ENCODE measurements at places on chromosomes 3 and 15.

GRCh38 chr3:51968883-51969678 is 1.8 kb upstream of the PCBP4 start:
- no peak for DNase-seq

- DNase-seq, result no peak
Observed at GRCh38 chr3:140428380-140428779, 249.5 kb upstream of the TRIM42 start.

DNA sequence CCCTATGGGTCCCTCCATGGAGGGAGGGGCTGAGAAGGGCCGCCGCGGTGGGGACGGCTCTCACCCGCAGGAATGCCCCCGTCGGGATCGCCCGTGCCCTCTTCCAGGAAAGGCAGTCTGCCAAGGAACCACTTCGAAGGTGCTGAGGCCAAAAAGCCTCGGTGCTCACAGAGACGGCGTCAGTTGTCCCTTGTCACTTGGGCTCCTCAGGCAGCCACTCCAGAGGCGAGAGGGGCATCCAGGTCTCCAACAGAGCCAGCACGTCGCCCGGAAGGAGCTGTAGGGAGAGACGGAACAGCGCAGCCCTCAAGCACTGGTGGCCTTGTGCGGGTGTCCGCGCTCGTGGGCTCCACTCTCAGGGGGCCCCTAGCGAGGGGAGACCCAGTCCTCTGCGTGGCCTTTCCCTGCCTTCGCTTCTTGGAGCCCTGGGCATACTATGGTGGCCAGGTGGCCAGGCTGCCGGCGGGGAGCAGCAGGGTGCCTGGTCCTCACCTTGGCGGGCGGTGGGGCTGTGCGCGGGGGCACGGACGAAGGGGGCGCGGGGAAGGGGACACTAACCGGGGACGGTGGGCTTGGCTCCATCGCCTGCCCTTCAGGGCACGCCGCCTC is 994 bp downstream of the MESP1 start:
- DNase-seq, result no peak

DNA sequence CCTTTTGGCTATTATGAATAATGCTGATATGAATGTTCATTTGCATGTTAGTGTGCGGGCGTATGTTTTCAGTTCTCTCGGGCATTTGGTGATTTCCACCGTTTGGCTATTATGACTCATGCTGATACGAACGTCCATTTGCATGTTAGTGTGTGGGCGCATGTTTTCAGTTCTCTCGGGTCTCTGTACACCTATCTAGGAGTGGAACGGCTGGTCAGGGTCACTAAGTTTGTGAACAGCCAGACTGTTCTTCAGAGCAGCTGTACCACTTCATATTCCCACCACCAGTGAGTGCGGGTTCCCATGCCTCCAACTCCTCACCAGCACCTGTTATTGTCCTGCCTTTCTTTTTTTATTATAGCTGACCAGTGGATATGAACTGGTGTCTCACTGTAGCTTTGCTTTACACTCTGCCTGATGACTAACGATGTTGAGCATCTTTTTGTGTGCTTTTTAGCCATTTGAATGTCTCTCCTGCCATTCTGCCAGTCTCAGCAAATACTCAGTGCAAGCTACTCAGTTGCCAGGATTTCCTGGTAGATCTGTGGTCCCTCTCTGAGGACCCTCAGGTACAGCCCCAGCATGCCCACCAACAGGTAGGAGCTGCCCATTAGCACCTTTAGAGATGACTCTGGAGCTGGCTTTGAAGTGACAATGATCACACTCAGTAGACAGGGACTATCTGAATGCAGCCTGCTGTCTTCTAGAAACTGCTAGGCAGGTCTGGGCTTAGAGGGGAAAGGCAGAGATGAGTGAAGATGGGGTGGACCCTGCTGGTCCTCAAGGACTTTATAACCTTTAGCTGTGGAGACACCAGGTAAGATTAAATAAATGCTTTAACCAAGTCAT is 141.1 kb downstream of the XXYLT1 start:
- no peak for DNase-seq

DNA sequence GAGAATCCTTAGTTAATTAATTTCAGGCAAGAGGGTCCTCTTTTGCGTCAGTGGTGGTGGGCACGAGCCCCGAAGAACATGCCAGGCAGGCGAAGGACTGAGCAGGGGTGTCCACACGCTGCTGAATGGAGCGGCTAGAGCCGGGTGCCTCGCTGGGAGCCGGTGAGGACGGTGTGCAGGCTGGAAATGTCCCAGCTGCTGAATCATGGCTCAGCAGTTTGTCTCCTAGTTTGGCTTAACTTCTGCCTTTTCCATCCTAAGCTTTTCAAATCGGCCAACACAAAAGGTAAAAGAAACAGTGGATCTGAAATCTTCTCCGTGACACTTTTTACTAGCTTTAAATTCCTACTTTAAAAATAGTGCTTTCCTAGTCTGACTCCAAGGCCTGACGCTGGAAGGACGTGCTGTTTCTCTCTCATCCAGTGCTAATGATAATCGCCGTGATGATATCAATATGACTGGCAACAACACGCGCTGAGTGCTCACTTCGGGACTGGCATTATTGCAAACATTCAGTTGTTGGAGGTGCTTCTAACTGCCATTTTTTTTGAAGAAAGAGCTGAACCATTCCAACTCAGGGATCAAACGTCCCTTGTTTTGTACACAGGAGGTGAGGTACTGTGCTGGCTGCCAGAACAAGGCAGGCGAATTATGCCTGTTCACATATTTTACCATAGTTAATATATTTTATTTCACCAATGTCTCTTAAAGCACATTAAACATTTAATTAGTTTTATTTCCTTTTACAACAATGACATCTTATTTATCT is 19.8 kb downstream of the PCSK6 start:
- DNase-seq, result no peak

DNA sequence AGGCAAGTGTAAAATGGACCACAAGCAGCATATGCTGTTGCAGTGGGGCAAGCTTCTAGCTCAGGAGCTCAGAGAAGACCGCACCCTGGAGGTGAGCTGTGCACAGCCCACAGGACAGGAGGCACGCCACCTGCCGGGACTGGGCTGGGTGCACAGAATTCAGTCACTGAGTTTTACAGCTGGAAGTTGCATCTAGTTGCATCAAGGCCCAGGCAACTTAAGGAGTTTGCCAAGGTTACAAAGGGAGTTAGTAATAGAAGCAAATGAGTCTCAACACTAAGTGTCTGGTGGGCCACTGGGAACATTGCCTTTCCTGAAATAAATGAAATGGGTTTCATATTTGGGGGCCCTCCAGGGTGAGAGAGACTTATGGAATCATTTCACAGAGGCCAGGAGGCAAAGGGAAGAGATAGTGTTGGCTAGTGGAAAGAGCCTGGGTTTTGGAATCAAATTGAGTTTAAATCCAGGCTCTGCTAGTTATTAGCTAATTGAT is 36.0 kb upstream of the TIMP4 start:
- no peak for DNase-seq

DNA sequence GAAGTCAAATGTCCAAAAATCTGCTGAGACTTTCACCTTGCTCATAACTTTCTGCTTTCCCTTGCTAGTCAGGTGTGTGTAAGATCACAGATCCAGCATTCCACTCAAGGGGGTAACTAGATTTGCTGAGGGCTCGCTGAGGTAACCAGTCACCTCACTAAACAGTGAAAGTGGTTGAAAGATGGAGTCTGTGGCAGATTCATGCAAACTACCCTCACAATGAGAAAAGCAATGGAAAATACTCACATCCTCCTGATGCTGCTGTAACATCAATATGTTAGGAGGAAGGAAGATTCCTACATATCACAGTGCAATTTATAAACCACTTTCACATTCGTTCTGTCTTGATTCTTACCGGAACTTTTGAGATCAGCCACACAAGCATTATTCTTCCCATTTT is 174.3 kb upstream of the BCL6 start:
- no peak for DNase-seq

- DNase-seq, result no peak
Observed at GRCh38 chr3:47475029-47475569, 642 bp downstream of the SCAP start.

DNA sequence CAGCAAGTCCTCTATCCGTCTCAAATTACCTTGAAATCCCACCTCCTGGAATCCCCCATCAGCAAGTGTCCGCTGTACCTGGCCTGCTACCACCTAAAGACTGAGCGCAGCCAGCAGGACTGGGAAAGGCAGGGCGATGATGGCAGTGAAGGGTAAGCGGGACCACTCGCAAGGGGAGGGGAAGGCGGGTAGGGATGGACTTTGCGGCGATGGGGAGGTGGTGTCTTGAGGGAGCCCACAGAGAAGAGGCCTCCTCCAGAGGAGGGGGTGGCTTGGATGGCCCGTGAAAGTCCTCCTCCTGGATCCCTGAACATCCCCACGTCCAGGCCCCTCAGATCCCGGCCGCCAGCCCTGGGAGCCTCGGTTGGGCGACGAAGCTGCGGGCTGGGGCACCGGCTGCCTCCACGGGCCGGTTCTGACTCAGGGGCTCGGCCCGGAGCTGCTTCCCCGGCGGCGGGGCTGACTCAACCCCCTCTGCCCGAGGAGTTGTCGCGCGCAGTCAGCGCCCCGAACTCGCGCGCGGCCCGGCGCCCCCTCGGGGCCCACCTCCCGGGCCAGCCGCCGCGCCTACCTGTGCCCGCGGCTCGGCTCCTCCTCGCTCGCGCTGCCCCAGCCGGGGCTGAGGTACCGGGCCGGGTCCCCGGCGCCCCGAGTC is 512 bp downstream of the LARP6 start:
- no peak for DNase-seq

- DNase-seq, result no peak
Observed at GRCh38 chr3:127004641-127005397, 21.9 kb downstream of the PLXNA1 start.

DNA sequence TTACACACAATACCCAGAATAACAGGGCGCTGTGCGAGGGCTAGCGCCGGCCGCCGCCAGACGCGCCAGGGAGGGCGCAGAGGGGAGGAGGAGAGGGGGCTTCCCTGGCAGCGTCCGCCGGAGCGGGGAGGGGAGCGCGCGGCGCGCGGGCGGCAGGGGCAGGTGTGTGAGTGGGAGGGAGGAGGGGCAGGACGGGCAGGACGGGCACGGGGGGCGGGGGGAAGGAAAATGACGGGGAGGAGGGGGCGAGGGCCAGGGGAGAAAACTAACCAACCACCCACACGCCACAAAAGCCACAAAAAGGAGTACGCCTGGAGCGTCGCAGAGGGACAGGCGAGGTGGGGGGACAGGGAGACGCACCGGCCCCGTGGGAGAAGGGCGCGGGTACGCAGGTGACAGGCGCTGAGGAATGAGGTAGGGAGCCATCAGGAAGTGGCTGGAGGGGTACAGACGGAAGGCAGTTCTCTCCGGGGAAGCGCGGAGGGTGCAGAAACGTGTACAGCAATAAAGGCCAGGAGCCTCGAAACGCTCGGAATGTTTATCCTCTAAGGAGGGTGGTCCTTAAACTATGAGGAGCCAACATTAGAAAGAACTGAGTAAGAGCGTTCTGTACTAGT is 610 bp upstream of the SATB1 start:
- no peak for DNase-seq

- DNase-seq, result no peak
Observed at GRCh38 chr3:103056542-103056941, 621.7 kb downstream of the ZPLD1 start.

- DNase-seq, result no peak
Observed at GRCh38 chr3:73563896-73564582, 60.7 kb downstream of the PDZRN3 start.
